ENCODE measurements at places on chromosomes 6 and 20. TPM values are rescaled to one million over a fixed set of nuclear protein-coding genes. Genes with fewer than 3 reads are reported as not detected.

The IL20RA gene
- total RNA-seq: 0.33 TPM

The BPIFB4 gene
- total RNA-seq: not detected

The EFCAB8 gene
- not detected for total RNA-seq

The PREX1 gene
- 16.9 TPM for total RNA-seq

The EPHA7 gene
- total RNA-seq: not detected

The SCUBE3 gene
- 0.44 TPM for total RNA-seq

The TMEM170B gene
- 0.87 TPM for total RNA-seq

The SLC22A16 gene
- 0.15 TPM for total RNA-seq

The OR5V1 gene
- not detected for total RNA-seq

The CGAS gene
- total RNA-seq: 6.5 TPM

The TMEM151B gene
- total RNA-seq: under 0.01 TPM

The HLA-DQA1 gene
- total RNA-seq: not detected

The SPATS1 gene
- total RNA-seq: not detected

The LRRC73 gene
- 0.50 TPM for total RNA-seq

The SEMG1 gene
- total RNA-seq: not detected

The TFAP2A gene
- total RNA-seq: under 0.01 TPM

The IL17A gene
- not detected for total RNA-seq

The DEFB123 gene
- not detected for total RNA-seq

The CTAGE9 gene
- total RNA-seq: not detected

The SLA2 gene
- total RNA-seq: not detected

The FHL5 gene
- total RNA-seq: not detected

The KCNK5 gene
- not detected for total RNA-seq

The PCNA gene
- total RNA-seq: 250 TPM

The MLN gene
- not detected for total RNA-seq

The CRISP2 gene
- not detected for total RNA-seq

The PDRG1 gene
- 3.3 TPM for total RNA-seq

The WFDC2 gene
- not detected for total RNA-seq

The DACT2 gene
- not detected for total RNA-seq

The PRDM13 gene
- not detected for total RNA-seq

The OPRM1 gene
- total RNA-seq: not detected

The ZBTB22 gene
- total RNA-seq: 18.0 TPM

The ROS1 gene
- not detected for total RNA-seq

The EGFL8 gene
- total RNA-seq: 0.66 TPM

The RIMS4 gene
- 0.17 TPM for total RNA-seq

The RSPO3 gene
- 2.3 TPM for total RNA-seq

The PTGIS gene
- 255 TPM for total RNA-seq

The SNX21 gene
- total RNA-seq: 153 TPM

The SLC4A11 gene
- total RNA-seq: 0.44 TPM

The CDH22 gene
- not detected for total RNA-seq

The SLC26A8 gene
- total RNA-seq: 0.87 TPM

The ACAT2 gene
- total RNA-seq: 76.8 TPM

The AVP gene
- not detected for total RNA-seq

The PPP1R16B gene
- total RNA-seq: under 0.01 TPM

The TMC2 gene
- total RNA-seq: not detected

The BIRC7 gene
- not detected for total RNA-seq

The TRIM40 gene
- not detected for total RNA-seq

The LIN28B gene
- total RNA-seq: not detected

The OPRL1 gene
- 1.9 TPM for total RNA-seq

The RALGAPB gene
- 32.7 TPM for total RNA-seq

The BPI gene
- total RNA-seq: not detected

The TBC1D32 gene
- total RNA-seq: 20.5 TPM

Data from smooth muscle cell of trachea (primary cell).